ENCODE measurements at places on chromosomes 2 and 18.

- DNase-seq = no peak
These were observed 84.8 kb upstream of the TTN start for GRCh38 chr2:178891959-178892485.

- no peak for DNase-seq
These were observed 138.9 kb upstream of the NABP1 start for GRCh38 chr2:191539068-191539467.

GRCh38 chr2:163768881-163769695 lies 33.3 kb upstream of the FIGN start:
- no peak for DNase-seq

DNA sequence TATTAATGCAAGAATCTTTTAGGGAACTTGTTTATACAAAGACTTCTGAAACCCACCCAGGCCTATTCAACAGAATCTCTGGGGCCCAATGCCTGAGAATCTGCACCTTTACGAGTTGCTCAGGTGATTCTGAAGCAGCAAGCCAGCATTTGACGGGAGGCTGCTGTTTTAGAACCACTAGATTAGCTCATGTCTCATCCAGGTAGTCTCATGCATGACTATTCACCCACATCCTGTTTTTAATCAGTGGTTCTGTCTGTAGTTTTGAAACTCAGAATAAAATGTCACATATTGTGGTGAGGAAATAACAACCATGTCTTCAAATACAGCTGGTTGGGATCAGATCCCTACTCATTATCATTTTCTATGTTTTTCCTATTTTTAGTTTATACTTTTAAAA lies 39.5 kb downstream of the CYTIP start:
- no peak for DNase-seq

DNA sequence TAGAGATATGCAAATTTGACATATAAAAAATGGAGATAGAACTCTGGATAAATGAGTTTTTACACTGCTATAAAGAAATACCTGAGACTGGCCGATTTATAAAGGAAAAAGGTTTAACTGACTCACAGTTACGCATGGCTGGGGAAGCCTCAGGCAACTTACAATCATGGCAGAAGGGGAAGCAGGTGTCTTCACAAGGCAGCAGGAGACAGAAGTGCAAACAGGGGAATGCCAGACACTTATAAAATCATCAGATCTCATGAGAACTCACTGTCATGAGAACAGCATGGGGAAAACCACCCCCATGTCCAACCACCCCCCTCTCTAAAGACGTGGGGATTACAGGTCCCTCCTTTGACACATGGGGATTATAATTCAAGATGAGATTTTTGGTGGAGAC lies 1540.2 kb upstream of the SLC39A10 start:
- DNase-seq = no peak

DNA sequence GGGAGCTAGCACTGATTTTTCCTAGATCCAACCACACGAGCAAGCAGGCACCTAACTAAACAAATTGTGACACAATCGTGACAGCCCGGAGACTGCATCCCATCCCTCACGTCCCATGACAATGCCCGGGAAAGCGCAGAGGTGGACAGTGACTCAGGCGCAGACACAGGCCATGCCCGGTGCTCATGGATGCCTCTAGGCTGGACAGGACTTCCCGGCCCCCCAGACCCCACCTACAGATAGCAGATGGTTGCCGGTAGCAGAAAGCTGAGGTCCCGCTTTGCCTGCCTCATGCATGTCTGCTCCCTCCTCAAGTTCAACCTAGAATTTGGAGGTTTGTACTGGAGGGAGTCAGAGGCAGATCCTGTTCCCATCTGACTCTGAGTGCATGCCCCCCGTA lies 81.0 kb downstream of the TPO start:
- DNase-seq = no peak

DNA sequence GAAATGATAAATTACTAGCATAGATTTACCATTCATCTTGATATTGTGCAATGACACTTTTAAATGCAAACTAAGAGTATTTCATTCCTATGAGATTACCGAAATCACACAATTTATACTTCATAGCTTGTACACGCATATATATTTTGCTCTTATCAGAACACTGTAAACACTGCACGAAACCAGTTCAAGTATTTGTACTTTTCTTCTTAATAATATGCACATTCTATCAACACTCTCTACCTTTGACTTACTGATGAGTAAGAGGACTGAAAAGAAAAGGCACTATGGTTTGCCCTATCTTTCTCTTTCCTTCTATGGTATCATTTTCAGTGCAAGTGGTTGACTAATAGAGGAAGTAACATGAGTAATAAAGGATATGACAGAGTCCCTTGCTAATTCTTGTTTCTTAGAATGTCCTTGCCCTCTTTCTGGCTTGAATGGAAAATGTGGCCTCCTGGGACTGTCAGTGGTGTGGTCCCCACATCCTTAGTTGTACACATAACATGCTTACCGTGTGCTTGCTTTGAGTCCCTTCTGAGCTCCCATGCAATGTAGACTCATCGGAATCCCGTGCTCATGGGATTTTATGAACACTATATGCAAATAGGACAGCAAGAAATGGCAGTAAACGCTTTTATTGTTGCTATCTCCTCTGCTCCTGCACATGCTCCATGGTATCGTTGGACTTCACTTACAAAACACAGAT lies 363.5 kb upstream of the TNP1 start:
- DNase-seq = no peak

GRCh38 chr2:29014331-29014730 lies 33.2 kb downstream of the TOGARAM2 start:
- no peak for DNase-seq

- DNase-seq = no peak
These were observed 117.6 kb downstream of the DNER start for GRCh38 chr2:229596796-229597195.

DNA sequence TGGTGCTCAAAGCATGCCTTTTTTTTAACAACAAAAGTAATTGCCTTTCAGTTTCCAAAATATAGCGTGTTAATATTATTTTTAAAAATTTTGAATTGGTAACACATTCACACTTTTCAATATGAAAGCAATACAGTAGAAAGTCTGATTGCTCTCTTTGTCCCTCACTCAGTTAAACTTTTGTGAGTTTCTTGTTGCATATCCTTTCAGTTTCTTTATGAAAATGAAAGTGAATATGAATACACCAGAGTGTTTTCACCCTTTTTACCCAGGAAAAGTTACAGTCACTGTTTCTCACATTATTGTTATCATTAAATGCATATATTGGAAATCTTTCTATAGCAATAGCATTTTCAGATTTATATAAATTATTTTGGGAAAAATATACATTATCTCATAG lies 377.4 kb upstream of the CRIM1 start:
- DNase-seq = no peak

DNA sequence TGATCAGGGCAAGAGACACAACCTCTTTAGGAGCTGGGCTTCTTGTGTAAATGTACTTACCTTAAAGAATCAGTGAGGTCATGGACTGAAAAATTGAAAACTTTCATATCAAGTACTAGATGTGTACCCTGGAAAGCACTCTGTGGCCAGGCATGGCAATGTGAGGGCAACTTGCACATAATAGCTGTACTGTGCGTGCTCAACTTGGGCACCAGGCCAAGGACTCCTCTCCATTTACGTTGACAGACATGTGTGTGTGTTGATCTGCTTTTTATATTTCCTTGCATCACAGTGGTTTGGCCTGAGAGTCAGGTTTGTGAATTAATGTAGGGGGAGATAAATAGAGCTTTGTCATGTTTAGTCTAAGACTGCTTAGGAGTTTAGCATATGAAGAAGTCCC lies 669.5 kb upstream of the REG3G start:
- no peak for DNase-seq

- no peak for DNase-seq
These were observed 54.7 kb downstream of the CMPK2 start for GRCh38 chr2:6810961-6811360.

GRCh38 chr2:133266041-133266925 lies 302.0 kb downstream of the NCKAP5 start:
- no peak for DNase-seq

- no peak for DNase-seq
These were observed 139.3 kb downstream of the SETBP1 start for GRCh38 chr18:44819944-44820510.

GRCh38 chr2:160034396-160034795 lies 28.0 kb downstream of the PLA2R1 start:
- no peak for DNase-seq

DNA sequence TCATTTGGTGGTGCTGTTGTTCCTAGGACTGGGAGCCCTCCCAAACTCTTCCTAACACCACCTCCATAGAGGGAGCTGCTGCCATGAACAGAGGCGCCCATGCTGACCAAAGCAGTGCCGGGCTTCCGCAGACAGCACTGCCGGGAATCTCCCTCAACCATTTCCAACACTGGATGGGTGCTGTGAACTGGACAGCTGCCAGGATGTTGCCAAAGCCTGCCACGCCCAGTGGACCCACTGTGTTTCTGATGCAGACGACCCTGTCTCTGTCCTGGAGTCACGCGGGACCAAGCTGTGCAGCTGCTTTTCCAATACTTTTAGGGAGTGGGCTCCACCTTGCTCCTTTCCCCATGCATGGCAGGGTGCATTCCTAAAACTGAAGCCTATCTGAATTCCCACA lies 16.9 kb upstream of the GNAL start:
- no peak for DNase-seq
